Colonic mucosa (tissue), 4 donors: ENCODE measurements at places on chromosomes 5 and 9. TPM values are rescaled to one million over a fixed set of nuclear protein-coding genes. Genes with fewer than 3 reads are reported as not detected.

GPR151 gene
- total RNA-seq: not detected

TMC1 gene
- 0.29 TPM for total RNA-seq

GABRP gene
- total RNA-seq: not detected

DNA sequence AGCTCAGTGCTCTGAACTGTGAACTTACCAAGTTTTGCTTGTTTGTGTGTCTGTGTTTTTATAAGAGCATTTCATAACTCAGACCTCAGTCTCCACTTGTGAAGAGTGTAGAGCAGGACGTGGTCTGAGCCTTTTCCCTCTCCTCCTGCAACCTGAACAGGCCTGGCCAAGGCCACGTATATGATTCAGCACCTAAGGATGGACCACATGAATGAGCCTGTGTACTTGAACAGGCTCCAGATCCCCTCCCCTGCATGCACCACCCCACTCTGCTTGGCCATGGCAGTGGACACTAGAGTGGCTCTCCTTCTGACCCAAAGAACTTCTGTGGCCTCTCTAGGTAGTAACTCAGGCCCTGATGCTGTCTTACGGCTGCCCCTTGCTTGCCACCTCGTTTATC, 125.9 kb upstream of the FSTL4 start:
- no peak for DNase-seq

DNA sequence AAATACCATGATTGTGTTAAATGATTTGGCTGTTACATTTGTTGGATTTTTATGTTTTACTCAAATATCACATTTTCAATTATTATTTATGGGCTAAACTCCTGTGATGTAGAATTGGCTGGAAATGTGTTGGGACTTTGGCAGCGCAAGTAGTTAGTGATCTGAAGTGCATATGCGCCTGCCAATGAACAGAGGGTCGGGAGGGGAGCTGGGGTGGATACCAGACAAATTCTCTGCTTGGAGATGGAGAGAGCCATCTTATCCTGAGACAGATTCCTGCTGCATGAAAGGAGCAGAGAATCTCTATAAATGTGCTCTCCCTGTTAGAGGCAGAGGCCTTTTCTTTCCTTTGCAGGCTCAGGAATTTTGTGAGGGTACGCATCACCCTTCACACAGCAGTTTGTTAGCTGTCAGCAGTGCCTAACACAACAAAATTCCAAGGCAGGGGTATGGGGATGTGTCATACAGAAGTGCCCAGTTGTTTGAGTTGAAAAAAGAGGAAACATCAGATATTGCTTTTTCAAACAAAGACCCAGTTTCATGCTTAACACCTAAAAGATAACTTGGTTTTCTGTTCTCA, 489.1 kb downstream of the CSNK1G3 start:
- DNase-seq: no peak

DNA sequence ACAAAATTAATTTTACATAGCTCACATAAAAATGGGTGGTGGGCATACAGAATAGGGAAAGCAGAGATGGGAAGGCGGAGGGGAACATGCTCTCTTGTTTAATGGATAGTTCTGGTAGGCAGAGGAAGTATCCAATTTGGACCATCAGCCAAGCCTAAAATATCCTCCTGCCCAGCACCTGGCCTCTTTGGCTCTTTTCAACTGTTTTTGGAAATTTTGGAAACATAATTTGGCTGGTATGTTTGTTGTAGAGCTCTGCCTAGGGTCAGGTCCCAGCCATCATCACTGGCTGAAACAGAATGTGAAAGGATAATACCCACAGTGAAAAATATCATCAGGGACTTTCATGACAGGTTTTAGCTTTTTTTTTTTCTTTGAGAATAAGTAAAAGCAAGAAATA, 467.3 kb upstream of the DMAC1 start:
- DNase-seq: no peak

DNA sequence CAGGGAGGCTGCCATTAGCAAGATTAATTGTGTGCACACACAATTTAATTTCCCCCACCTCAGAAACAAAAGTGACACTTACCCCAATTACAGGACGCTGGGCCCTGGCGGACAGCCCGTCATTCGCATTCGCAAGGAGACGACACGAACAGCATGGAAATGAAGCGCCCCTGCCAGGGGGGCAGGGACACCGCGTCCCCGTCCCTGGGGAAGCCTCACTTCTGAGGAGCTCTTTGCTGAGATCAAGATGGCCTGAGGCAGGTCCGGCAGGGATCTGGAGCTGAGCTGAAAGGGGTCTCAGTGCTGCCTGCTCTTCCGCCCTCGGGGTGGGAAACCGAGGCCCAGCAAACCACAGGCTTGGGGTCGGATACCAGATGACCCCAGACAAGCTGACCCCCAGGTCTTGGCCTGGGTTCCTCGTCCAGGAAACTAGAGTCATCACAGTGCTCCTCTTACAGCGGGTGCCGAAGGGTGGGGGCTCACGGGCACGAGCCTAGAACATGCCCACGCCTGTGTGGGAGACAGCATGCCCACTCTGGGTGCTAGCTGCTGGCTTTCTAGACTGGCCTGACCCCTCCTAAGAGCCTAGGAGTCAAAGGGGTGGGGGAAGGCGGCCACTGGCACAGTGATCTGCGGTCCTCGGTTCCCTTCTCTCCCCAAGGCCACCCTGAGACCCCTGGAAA, 103.2 kb downstream of the VAV2 start:
- no peak for DNase-seq

DNA sequence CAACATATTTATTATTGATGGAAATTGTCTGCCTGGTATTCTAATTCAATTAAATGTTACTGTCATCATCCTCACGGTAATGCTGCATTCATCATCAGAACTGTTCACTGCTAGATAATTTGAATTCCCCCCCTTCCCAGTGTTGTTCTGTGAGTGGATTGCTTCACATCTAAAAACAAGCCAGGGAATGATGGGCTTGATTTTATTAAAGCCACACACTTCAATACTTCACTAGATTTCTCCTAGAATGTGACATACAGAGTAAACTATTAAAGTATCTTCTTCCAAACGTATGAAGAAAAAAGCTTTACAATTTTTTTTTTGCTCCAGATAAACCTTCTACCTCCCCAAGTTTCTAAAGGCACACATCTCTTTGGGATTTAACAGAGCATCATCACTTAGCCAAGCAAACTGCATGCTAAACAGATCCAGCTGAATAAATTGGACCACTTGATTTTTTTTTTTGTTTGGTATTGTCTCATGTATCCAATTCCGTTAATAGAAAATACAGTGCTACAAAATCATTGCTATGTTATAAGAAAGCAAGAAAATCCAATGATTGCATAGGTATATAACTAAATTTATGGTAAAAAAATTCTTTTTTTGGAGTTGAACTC, 692.4 kb downstream of the MTRR start:
- no peak for DNase-seq

DNA sequence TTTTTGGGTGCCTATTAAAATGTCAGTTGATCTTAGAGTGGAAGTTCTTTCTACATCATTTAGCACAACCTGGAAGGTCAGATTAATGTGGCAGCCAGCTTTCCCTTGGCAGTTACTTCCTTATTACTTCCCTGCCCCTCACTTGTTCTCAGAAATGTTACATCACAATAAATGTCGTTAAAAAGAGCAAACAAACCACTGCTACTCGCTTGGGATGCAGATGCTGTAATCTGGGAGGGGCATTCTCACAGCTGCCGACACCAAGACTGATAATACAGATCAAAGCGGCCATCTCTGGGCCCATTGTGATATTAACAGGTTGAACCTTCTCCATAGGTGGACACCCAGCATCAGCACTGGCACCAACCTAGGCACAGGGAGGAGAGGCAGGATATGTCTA, 29.3 kb downstream of the PLAC8L1 start:
- peak; percentile 61 for DNase-seq

- no peak for DNase-seq
These were observed 113.0 kb downstream of the KLHL3 start for GRCh38 chr5:137622850-137623249.

DNA sequence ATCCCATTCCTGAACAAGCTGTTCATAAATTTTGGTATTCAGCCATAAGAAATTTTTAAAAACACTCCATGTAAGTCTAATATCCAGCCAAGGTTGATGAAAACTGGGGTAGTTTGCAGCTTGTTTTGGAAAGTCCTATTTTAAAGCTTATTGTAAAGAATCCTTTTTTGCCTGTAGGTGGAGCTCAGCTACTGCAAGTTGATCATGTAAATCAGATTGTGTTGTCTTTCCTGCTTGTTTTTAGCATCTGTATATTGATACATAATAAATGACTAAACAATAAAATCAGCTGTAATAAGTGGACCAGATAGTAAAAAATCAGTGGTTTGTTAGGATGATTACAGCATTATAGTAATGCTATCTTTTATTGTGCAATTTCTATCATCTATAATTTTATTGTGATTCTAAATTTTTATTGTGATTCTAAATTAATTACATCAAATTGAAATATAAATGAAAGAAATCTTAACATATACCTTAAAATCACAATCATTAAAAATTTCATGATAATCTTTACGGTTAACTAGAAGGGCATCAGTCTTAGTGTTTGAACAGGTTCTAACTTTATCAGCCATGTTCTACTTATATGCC, 42.4 kb downstream of the CWC27 start:
- peak; percentile 18 for DNase-seq

GRCh38 chr5:133062276-133062675, 10.5 kb downstream of the HSPA4 start:
- no peak for DNase-seq

- DNase-seq: no peak
These were observed 44.2 kb downstream of the SARDH start for GRCh38 chr9:133693703-133694529.

GRCh38 chr5:14032918-14033317, 88.4 kb upstream of the DNAH5 start:
- no peak for DNase-seq
